Stimulated activated CD8-positive, alpha-beta memory T cell treated with anti-CD3 and anti-CD28 coated beads, Interleukin-7, amount 100 ng/mL, for 48 hours (primary cell): ENCODE measurements at places on chromosomes 12 and 14.
A peak's percentile ranks its signal among the peaks of the same experiment; 100 is the strongest.

GRCh38 chr12:131130311-131130911 is 176.7 kb downstream of the ADGRD1 start:
- DNase-seq = no peak

DNA sequence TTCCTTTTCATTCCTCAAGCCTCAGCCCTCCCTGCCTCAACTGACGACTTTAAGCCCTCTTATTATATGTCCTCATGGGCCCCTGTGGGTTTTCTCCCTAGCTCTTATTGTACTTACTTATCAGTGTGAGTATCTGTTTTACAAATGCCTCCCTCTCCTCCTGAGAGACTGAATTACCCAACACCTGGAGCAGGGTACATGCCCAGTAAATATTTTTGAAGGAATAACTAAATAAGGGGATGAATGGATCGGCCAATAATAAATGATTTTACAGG is 95.8 kb upstream of the SLC35F4 start:
- DNase-seq = no peak

- peak; percentile 26 for DNase-seq
Observed at GRCh38 chr12:95102916-95103671, 29.7 kb upstream of the NR2C1 start.

GRCh38 chr14:65187421-65188049 is 85.2 kb upstream of the MAX start:
- no peak for DNase-seq

GRCh38 chr12:125406131-125406530 is 340.9 kb downstream of the AACS start:
- no peak for DNase-seq

DNA sequence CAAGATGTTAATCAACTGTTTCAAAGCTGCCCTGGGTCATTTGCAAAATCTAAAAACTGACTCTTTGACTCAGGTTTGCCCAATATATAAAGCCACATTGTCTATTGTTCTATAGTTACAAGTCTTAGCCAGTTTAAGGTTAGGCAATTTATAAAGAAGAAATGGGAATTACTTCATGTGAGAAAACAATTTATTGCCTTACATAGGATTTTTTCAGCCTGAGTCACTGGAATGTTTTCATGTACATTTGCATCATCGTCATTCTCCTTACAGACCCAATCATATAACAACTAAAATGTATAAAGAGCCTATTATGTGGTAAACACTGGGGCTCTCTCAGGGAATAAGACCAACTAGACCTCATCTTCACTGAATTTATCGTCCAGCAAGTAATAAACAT is 100.3 kb upstream of the PLEKHG7 start:
- DNase-seq = no peak

GRCh38 chr12:52354200-52354599 is 13.1 kb downstream of the KRT85 start:
- no peak for DNase-seq

GRCh38 chr14:65604936-65605335 is 192.4 kb downstream of the FUT8 start:
- no peak for DNase-seq

- DNase-seq = no peak
Observed at GRCh38 chr14:103390605-103391004, 5.4 kb downstream of the MARK3 start.

GRCh38 chr12:103887738-103888137 is 42.5 kb upstream of the HSP90B1 start:
- DNase-seq = no peak

DNA sequence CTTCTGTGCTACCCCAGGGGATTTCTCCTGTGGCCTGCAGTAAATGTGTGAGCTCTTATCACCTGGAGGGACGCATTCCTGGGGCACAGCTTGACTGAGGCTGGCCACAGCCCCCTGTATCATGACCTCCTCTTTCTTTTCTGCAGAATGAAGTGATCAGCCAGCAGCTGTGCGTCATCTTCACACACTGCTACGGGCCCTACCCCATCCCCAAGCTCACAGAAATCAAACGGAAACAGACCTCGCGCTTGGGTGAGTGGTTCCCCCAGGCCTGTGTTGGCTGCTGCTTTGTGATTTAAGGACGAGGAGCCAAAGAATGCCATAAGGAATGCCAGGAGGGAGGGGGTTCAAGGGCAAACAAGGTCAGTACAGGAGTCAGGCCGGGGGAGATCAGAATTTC is 50.5 kb upstream of the PWP1 start:
- DNase-seq = no peak

- DNase-seq = no peak
Observed at GRCh38 chr12:120194226-120194533, 335 bp downstream of the GCN1 start.

- DNase-seq = no peak
Observed at GRCh38 chr12:100564090-100564489, 9.4 kb upstream of the GAS2L3 start.

GRCh38 chr14:89444044-89444443 is 27.0 kb upstream of the FOXN3 start:
- no peak for DNase-seq

DNA sequence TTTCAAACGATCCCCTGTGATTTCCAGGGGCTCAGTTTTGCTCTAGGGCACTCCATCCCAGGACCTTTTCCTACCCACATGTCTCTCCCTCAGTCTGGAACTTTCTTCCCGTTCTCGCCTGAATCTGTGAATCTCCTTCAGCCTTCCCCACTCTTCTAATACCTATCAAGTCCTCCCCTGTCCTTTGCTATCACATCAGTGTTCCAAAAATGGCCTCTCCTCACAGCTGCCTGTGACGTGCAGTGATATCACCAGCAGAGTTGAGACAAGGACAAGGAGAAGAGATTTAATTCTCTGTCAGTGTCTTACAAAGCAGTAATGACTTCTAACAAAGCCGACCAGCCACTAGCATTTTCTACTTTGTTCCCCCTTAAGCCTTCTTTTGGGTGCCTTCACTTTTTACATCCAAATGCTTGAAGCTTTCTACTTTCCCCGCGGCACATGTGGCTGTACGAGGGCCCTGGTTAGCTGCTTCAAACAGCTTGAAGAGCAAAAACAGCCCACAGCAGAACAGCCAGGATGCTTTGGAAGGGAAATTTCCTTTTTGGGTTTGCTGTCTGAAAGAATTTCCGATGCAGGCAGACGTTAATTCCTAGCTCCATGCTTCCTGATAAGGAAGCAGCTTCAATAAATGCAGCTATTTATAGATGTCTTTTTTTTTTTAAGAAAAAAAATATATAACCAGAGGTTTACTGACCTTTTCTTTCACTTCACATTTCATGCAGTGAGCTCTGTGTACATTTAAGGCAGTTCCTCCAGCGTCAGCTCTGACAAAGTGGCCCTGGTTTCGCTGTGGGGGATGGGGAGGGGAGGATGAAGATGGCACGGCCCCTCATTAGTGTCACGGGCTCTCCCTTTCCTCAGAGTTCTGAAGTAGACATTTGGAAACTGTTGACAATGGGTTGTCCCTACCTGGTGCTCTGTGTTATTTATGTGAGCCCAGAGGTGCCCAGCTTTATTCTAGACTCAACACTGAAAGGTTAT is 109.3 kb downstream of the ETV6 start:
- DNase-seq = no peak

- no peak for DNase-seq
Observed at GRCh38 chr12:101074940-101075680, 134.9 kb downstream of the SLC5A8 start.

DNA sequence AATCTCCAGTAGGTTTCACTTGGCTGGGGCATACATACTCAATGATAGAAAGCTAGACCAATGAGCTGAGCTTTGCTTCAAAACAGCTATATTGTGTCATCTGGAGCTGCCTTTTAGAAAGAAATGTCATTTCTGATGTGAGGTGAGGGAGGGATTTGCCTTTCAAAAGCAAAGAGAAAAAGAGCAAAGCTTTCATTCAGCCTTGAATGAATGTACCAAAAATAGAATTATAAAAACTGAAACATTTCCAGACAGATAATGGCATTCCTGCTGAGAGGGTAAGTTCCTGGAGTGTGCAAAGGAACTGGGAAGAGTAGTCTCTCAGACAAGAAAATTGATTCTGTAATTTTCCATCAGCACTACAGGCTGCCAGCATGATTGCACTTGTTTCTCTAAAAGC is 710.0 kb downstream of the LRFN5 start:
- no peak for DNase-seq

- no peak for DNase-seq
Observed at GRCh38 chr12:15599266-15600037, 189.7 kb downstream of the EPS8 start.

DNA sequence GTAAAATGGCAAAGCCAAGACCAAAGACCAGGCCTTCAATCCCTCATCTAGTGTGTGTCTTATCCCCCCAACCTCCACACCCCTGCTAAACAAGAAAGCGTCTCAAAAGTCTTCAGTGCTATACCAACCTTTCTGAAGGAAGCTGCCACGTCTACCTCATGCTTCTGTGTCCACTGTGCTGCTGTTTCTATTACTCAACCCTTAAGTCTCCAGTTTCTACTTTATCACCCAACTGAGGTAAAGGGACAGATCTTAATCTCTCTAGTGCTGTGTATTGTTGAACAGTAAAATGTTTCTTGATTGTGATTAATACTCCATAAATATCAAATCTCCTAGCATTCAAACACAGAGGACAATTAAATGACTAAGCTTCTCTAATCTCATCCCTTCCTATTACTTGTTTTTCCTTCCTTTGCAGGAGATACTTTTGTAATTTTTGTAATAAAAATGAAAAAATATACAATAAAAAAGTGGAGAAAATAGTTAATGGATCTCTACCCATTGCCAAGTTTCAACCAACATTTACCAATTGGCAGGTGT is 23.3 kb downstream of the BTBD7 start:
- no peak for DNase-seq
